Activated CD4-positive, alpha-beta memory T cell treated with anti-CD3 and anti-CD28 coated beads, Interleukin-2, amount 10 ng/mL, durations not matched to agents 7 days and 5 days (primary cell): ENCODE measurements at places on chromosomes 13 and 19. TPM values are rescaled to one million over a fixed set of nuclear protein-coding genes. Genes with fewer than 3 reads are reported as not detected.
A peak's percentile ranks its signal among the peaks of the same experiment; 100 is the strongest.

DNA sequence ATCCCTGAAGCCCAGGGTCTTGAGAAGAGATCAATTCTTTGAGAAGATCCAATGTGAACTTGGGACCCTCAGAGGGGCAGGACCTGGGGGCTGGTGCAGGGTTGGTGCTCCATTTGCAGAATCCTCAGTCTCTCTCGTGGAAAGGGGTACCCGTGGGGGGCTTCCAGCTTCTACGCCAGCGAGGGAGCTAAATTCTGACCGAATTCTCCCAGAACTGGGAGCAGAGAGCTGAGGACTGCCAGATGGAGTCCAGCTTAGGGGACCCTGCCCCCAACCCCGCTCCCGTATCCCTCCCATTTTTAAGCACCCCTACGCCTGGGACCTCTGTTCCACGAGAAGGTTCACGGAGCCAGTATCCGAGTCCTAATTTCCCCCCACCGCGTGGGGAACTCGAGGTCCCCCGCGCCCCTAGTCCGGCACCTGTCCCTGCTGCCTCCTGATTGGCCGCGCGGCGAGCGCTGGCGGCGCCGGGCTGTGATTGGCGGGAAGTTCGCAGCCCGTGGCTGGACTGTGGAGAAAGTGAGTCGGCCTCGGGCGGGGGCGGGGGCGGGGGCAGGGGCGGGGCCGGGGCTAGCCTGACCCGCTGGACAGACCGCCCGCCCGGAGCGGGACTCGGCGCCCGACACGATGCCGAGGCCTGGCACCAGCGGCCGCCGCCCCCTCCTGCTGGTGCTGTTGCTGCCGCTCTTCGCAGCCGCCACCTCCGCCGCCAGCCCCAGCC lies 4.4 kb upstream of the LTBP4 start:
- H3K36me3 ChIP-seq = peaks cover 3% of the 10 kb centered on the region
- DNase-seq = no peak
- H3K4me3 ChIP-seq = no peak overlapping the region
- H3K4me1 ChIP-seq = peaks cover 42% of the 10 kb centered on the region
- peaks cover 38% of the 10 kb centered on the region for H3K27me3 ChIP-seq
- H3K27ac ChIP-seq = no peak overlapping the region

DNA sequence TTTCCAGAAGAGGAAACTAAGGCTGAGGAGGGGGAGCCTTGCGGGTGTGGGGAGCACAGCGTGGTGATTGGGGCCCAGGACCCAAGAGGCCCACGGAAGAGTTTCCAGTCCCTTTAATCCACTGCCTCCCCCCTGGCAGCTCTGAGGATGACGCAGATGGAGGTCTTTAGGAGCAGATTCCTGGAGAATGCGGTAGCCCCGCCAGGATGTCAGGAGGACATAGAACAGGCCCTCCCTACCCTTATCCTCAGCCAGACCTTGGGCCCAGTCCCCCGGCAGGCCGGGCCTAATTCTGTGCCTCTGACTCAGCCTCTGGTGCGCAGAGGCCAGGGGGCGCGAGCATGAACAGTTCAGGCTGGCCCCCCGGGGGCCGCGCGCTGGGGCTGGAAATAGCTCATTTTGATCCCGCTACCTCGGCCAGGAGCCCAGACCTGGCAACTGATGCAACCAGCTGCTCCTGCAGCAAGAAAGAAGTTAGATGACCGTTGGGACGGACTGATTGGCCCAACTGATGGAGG lies 461 bp upstream of the HSPB6 start:
- H3K36me3 ChIP-seq = peaks cover 31% of the 10 kb centered on the region
- peak overlapping the region; percentile 85 for H3K4me3 ChIP-seq
- peak overlapping the region; percentile 89 for H3K27ac ChIP-seq
- H3K4me1 ChIP-seq = peaks cover 38% of the 10 kb centered on the region
- H3K27me3 ChIP-seq = no peaks in the 10 kb centered on the region

DNA sequence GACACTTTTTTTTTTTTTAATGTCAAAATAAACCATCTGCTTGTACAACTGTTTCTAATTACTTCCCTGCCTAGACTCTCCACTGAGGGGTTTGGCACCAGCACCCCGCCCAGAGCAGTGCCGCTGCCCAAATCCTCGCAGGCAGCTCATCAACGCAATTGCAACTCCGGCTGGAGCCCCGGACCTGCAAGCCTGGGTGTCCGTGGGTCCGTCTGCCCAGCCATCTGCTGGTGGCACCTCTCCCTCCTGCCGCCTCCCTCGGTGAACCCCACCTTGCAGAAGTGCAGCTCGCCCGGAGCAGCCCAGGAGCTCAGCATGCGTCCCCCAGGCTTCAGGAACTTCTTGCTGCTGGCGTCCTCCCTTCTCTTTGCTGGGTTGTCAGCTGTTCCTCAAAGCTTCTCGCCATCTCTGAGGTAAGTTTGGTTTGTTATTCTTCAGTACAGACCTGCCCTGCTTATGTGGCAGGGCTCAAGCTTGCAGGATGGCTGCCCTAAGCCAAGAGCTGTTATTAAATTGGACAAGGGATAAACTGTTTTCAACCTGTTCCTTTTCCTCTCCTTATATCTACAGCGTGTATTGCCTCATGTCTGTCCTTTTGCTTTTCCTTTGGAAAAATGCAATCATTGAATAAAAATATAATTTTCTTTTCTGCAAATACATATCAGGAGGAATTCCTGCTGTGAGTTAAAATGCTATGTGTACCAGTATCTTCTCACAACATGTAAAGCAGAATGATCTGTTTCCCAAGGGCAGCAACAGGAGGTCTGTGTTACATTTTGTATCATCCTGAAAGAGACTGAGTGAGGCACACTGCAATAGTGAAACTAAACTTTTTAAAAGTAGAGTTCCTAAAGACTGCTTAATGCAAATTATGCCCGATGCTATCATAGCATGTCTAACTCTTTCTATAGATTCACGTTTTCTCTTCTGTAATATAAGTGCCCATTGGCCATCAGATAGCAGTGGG lies at the start of gene ITGBL1:
Gene ITGBL1 (plus strand): TSS at position 157 of the 967 bp plus-strand sequence. CDS start 159 bp downstream, at position 316.
- H3K4me3 ChIP-seq = no peak within 1 kb of the TSS
- H3K4me1 ChIP-seq = peaks cover 6% of the 10 kb centered on the region
- no peaks in the 10 kb centered on the region for H3K36me3 ChIP-seq
- DNase-seq = no peak
- H3K27ac ChIP-seq = no peak within 1 kb of the TSS

DNA sequence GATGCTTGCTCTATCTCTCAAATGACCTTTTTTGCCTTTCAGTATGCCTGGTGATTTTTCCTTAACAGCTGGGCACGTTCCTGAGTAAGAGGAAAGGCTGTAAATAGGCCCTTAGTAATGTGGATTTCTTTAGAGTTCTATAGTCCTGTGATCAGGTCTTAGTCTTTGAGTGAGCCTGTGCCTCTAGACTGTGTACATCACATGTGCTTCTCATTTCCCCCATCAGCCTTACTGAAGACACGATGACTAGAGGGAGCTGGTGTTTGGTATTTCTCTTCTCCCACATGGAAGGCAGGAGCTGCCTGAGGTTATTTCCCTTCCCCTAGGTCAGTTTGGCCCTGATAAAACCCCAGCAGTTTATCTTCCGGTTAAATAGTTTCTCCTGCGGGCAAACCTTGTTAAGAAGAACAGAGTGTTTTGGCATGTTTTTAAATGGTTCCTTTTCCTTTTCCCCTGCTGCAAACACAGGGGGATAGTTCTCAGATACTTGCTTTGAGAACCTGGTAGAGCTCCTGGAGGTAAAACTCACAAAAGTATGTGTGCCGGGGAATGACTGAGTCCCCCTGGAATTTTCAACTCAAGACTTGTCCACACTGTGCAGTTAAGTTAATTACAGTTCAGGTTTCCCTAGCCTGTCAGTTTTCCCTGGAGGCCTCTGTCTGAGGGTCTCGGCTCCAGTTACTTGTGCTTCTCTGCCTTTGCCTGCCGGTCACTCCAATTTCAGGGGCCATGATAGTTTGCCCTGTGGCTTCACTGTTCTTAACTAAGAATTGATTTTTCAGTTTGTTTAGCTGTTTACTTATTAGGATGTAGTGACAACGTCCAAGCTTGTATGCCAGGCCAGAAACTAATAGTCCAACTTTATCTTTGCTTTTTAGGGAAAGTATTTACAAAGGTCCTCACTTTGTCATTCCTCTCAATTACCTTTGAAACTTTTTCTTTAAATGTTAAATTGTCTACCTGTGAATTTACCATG lies 94.4 kb downstream of the URI1 start:
- no peaks in the 10 kb centered on the region for H3K4me1 ChIP-seq
- no peak overlapping the region for H3K27ac ChIP-seq
- H3K4me3 ChIP-seq = no peak overlapping the region
- peaks cover 78% of the 10 kb centered on the region for H3K36me3 ChIP-seq
- H3K27me3 ChIP-seq = no peaks in the 10 kb centered on the region

DNA sequence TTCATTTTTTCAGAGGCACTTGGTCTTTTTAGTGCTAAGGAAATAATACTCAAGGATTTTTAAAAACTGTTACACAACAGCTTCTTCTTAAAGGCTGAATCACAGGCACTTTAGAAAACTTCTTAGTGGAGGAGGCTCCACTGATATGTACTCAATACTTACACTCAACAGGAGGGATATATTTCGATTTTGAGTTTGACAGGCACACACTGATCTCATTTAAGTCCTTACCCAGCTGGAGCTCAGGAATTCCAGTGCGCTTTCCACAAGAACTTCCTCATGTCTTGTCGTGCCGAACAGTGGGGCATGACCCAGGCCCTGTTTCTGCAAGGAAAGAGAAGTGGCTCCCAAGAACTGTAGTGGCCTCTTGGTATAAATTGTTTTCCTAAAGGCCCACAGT lies 103.8 kb downstream of the RGCC start:
- H3K27ac ChIP-seq = no peak overlapping the region
- H3K4me1 ChIP-seq = no peaks in the 10 kb centered on the region
- H3K4me3 ChIP-seq = no peak overlapping the region
- no peaks in the 10 kb centered on the region for H3K27me3 ChIP-seq
- H3K36me3 ChIP-seq = no peaks in the 10 kb centered on the region

DNA sequence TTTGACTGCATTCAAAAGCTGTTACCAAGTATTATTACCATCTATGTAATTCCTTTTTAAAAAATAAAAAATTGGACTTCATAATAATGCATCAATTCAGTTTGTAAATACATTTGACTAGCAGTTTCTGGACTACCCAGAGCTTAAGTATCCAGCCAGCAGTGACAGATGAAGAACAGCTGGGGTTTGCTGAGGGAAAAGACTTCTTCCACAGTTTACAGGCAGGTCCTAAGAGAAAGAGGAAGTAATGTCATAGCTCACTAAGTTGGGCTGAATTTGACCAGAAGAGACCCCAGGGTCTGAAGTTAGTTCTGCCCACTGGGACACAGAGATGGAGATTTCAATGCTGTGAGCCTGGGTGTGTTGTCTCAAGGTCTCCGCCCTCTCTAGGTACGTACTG lies 96.4 kb downstream of the MBNL2 start:
- H3K27me3 ChIP-seq = no peaks in the 10 kb centered on the region
- no peaks in the 10 kb centered on the region for H3K4me1 ChIP-seq
- H3K36me3 ChIP-seq = no peaks in the 10 kb centered on the region
- no peak overlapping the region for H3K4me3 ChIP-seq

DNA sequence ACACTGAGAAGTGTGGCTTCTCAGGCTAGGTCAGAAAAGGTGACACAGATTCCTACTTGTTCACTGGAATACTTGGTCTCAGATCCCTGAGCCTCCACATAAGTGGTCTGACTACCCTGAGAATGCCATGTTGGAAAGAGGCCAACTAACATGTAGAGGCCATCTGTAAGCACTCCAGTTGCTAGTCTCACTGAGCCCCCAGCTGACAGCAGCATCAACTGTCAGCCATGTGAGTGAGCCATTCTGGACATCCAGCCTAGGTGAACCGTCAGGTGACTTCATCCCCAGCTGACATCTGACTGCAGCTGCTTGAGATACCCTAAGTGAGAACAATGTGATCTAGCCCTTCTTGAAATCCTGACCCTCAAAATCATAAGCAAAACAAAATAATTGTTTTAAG lies 18.1 kb upstream of the ARL11 start:
- no peak overlapping the region for H3K4me3 ChIP-seq
- H3K27ac ChIP-seq = no peak overlapping the region
- H3K27me3 ChIP-seq = peaks cover 2% of the 10 kb centered on the region
- peaks cover 6% of the 10 kb centered on the region for H3K4me1 ChIP-seq
- no peak for DNase-seq

DNA sequence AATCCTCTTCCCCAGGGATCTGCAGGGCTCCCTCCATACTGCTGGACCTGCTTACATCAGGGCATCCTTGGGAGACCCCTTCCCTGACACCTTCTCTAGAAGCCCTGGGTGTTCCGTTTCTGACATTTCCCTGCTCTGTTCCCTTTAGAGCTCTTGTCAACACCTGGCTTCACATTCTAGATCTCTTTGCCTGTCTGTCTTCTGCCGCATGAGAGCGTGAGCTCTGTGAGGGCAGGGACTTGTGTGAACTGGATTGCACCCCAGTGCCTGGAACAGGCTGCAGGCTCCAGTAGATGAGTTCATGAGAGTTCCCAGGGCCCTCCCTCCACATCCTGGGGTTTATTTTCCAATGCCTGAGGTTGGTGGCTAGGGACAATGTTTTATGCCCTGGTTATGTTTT lies 651 bp downstream of the CEACAM7 start:
- no peak overlapping the region for H3K4me3 ChIP-seq
- H3K36me3 ChIP-seq = no peaks in the 10 kb centered on the region
- H3K27me3 ChIP-seq = peaks cover 14% of the 10 kb centered on the region

DNA sequence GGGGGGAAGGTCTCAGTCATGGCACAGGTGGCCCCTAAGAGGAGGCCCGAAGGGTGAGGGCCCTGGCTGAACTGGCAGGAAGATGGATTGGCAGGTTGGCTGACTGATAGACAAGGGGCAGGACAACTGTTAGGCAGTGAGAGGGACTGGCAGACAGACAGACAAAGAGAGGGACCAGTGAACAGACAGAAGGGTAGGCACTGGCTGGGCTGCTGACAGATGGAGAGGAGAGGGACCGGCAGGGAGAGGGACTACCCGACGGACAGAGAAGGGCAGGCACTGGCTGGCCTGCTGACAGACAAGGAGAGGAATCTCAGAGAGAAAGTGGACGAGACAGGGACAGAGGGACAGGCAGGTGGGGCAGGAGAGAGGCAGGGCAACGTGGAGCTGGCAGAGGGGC lies 31.8 kb upstream of the EHD2 start:
- no peaks in the 10 kb centered on the region for H3K27me3 ChIP-seq
- no peak for DNase-seq
- H3K27ac ChIP-seq = no peak overlapping the region
- H3K36me3 ChIP-seq = peaks cover 8% of the 10 kb centered on the region

- no peaks in the 10 kb centered on the region for H3K36me3 ChIP-seq
- H3K27ac ChIP-seq = no peak overlapping the region
- no peak for DNase-seq
- H3K27me3 ChIP-seq = no peaks in the 10 kb centered on the region
- no peaks in the 10 kb centered on the region for H3K4me1 ChIP-seq
Observed at GRCh38 chr19:6012426-6013170, 34.7 kb upstream of the RANBP3 start.

The KLK12 gene
- total RNA-seq = not detected

The KCNRG gene
- 0.30 TPM for total RNA-seq

The MED26 gene
- 15.9 TPM for total RNA-seq

The PCSK4 gene
- 3.6 TPM for total RNA-seq

The CYP4F8 gene
- total RNA-seq = not detected

The GIPC3 gene
- 0.20 TPM for total RNA-seq
